ENCODE measurements at places on chromosomes 5 and 9.

GRCh38 chr9:110123341-110124095 is 84.4 kb downstream of the C9orf152 start:
- no peak for DNase-seq

DNA sequence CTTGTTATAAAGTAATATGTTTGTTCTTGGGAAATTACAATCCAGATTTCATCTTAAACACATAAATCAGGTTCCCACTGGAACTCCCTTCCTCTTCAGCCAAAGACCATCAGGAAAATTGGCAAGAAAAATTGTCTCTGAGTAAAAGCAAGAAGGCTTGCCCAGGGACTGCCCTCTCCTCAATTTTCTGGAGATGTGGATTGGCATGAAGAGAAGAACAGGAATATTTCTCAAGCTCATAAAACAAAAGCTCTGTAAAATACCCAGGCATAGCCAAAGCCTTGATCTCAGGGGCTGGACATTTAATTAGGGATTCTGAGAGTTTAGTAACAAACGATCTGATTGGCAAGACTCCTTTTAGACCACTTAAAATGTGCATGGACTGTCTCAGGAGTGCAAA is 223.4 kb downstream of the ZNF608 start:
- DNase-seq: no peak

DNA sequence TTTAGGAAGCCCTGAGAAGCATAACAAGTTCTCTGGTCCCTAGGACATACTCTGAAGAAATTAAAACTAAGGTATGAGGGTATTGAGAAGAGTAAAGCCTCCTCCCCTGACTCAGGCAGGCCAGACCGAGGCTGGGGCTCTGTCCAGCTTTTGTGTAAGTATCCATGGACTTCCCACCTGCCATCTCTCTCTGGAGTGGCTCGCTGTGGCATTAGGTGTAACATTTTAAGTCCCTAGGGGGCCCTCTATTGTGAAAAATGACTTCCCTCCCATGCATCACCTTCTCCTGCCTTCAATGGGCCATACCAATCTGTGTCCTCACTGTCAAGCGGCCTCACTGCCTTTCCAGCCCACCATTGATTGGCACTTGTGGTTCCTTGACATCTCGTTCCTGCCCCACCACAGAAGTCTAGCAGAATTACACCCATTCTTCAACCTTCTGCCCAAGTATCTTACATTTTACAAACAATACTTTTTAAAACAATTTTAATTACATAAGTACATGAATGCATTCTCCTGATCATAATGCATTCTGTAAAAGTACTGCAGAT is 205.5 kb downstream of the SLIT3 start:
- no peak for DNase-seq

- DNase-seq: no peak
These were observed 18.2 kb upstream of the CEP120 start for GRCh38 chr5:123441408-123441807.

GRCh38 chr5:82982846-82983245 is 94.3 kb downstream of the TMEM167A start:
- no peak for DNase-seq

DNA sequence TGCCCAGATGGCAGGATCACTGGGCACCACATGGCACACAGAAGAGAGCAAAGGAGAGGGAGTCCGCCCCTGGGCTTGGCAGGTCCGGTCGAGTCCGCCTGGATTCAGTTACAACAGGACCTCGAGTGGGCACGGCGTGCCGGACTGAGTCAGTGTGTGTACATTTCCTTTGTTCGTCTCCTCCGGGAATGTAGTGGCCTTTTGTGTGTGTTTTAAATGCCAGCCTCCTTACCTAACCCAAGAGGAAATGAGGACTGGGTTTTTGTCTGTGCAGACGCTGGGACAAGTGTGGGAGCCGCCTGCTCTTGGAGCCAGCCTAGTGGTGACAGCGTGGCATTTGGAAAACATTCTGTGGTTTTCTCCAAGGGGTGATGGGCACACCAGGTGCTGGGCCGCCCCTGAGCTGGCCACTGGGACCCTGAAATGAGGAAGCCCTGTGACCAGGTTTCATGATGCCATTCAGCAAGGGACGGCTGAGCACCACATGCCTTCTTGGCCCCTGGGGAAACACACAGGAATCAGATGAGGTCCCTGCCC is 9.6 kb downstream of the NEK6 start:
- DNase-seq: peak; percentile 81

DNA sequence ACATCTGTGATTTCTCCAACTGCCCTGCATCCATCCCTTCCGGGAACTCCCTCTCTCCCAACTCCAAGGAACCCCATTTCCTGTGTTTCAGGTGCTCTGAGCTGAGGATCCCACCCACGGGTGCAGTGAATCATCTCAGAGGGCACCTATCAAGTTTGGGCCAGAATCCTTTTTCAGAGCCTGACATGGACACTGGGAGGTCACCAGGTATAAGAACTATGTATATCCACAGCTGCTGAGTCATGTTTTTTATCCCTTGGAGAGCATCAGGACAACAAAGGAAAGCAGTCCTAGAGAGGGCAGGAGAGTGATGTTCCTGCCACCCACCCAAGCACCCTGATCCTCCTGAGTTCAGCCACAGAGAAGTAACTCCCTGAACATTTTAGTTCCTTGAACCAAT is 3.8 kb downstream of the MED27 start:
- DNase-seq: no peak

DNA sequence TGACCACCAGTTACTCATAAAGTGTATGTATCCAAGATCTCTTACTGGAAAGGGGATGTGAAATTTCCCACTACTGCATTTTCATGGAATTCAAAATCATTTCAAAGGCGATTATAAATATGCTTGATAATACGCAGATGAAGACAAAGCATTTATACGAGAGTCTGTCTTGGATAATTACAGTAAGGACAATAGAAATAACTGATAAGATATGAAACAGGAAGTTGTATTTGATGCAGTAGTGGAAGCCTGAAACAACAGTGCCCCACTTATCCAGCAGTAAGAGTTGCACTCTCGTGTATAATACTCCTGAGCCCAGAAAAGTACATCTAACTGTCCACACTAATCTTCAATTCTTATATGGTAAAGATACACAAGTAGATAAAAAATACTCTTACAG is 188.7 kb upstream of the POU5F2 start:
- no peak for DNase-seq

DNA sequence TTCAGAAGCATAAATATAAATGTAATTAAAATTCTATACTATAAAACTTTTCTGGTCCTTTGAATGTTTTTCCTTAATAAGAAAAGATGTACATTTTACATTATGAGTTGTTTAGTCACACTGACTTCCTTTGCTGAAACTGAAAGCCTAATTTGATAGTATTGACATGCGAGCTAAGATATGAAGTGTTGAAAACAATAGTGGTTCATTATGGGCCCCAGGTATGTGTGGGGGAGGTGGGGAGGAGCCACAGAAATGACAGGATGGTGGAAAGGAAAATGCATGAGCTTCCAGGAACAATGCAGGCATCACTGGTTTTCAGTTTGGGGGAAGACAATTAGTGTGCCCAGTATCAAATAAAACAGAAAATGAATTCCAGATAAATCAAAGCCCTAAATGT is 35.4 kb upstream of the RLN1 start:
- no peak for DNase-seq

- no peak for DNase-seq
These were observed 21.9 kb downstream of the PTGS1 start for GRCh38 chr9:122392714-122393113.

- DNase-seq: no peak
These were observed 36.2 kb upstream of the PTCH1 start for GRCh38 chr9:95552814-95553546.

- DNase-seq: no peak
These were observed 101.1 kb upstream of the ZNF366 start for GRCh38 chr5:72608297-72608696.

DNA sequence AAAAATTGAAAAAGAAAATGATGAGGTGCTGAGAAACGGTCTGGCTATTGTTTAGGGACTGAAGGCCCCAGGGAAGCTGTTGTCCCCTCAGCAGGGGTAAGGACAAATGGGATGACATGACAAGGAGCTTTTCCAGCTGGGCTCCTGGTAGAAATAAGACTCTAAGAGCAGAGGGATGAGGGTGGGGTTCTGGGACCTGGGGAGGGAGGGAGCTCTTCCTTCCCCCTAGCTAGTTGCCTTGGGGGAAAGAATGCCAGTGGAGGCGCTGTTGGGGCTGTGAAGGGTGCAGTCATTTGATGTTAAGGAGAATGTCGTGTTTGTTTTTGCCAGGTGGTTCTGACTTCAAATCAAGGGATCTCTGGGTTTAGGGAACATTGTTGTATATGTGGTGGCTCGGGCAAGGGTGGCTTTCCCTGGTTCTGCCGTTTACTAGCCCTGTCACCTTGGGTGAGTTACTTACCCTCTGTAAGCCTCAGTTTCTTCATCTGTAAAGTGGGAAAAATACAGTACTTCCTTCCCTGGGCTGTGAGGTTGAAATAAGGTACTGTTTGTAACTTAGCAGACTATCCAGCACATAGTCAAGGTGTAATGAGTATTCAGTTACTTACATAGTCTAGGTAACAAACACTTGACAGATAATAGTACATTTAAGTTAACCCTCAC is 47.8 kb downstream of the WWC1 start:
- no peak for DNase-seq

- no peak for DNase-seq
These were observed 203.1 kb upstream of the PPP1R2B start for GRCh38 chr5:156647034-156647451.

DNA sequence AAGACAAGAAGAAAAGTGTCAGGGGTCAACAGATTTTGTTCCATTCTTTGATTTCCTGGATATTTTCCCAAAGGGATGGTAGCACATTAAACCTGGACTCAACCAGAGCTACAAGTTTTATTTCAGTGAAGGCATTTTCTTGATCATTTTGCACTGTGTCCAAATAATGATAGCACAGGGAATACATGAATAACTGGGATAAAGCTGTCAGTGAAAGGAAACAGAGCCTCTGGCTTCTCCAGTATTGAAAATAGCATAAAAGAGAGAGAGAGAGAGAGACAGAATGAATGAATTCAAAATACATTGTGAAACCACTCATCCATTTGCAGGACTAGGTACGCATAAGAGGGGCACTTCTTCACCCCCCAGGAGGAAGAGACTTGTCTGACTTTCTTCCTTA is 43.0 kb downstream of the SEMA5A start:
- no peak for DNase-seq

- no peak for DNase-seq
These were observed 8.4 kb downstream of the NR2F1 start for GRCh38 chr5:93591323-93591945.

DNA sequence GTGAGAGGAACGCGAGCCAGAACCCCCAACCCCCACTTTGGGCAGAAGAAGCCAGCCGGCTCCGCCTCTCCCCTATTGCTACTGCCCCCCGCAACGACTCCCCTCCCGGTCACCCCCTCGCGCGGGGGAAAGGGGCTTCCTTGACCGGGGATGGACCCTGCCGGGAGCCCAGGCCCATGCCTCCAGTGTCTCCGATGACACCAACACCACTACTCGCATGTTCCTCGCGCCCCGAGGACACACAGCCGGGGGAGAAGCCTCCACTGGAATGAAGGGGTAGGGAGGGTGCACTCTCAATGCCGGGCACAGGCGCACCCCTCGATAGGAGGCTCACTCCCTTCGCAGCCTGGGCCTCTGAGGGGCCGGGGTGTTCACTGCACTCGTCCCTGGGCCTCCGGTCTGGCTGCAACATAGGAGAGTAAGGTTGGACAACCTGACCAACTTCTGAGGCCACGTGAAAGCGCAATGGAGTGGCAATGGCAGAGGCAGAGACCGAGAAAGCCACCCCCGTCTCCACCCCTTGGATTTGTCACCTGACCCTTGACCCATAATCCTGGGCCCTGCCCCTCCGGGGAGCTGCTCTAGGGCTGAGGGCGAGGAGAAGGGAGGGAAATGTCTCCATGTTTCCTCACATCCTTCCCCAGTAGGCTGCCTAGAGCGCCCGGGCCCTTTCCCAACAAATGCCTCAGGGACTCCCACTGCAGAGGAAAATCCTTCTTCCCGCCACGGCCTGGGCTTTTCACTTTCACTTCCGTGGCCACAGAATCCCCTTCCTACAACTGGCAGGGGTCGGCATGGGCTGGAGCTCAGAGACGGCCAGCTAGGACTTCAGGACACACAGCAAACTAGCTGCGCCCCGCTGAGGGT is 1.1 kb upstream of the CNTFR start:
- peak; percentile 47 for DNase-seq

DNA sequence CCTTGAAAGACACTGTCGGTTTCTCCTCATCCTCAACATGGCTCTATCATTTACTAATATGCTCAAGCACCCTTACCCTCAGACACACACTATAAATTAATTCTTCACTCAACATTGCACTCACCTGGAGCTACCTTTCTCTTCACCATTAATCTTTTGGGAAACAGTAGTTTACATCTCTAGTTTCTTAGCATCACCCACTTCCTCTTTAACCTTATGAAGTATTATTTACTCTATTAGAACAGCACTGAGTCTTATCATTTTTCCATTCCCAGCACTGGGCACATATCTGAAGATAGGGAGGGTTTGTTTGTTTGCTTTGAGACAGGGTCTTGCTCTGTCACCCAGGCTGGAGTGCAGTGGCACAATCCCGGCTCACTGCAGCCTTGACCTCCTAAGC is 213.5 kb downstream of the SMARCA2 start:
- no peak for DNase-seq

- no peak for DNase-seq
These were observed 26.5 kb upstream of the CLPTM1L start for GRCh38 chr5:1371218-1371971.

DNA sequence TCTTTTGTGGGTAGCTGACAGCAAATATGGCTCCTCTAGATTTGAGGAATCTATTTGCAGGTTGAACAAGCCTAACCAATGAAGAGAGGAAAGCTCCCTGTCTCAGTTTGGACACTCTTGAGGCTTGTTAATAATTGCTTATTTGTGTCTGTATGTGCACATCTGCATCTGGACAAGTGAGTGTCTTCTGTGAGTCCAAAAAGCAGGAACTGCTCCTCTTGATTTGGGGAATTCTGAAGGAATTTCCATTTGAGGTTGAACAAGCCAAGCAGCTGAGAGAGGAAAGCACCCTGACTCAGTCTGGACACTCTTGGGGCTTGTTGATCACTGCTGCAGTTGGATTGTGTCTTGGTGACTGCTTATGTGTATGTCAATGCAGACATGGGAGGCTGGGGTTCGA is 211.6 kb downstream of the DTWD2 start:
- DNase-seq: peak; percentile 69

GRCh38 chr9:2086971-2087370 is 71.8 kb downstream of the SMARCA2 start:
- no peak for DNase-seq

DNA sequence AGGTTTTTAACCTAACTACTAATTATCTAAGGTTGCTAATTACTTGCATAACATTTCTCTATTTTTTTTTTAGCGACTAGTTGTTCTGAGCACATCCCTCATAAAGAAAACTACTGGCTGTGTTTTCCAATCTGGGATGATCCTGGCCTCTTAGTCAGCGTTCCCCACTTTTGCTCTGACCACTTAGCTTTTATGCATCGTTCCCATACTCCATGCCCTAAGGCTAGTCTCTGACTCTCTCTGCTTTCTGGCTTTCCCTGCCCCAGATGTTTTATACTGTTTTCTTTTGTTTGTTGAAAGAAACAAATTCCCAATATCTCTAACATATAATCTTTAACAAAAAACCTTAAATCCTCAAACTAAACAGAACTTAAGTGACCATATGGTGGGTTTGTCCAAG is 217.9 kb downstream of the SPATA31D1 start:
- DNase-seq: no peak
